ENCODE measurements at places on chromosomes 3 and 15.

DNA sequence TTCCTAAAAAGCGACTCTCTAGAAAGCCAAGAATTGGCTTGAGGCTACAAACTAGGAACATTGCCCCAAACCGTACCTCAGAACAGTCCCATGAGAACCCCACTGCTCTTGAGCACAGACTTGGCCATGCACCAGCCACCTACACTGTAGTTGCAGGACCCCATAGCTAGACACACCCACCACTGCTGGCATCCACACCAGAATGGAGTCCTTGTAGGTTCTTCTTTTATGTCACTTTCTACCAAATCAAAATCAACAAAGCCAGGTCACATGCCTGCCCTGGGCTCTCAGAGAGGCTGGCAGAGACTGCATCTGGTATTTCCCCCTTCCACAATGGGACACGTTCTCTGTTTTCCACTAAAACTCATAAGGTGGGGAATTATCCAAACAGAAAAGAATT, 290.5 kb downstream of the SHOX2 start:
- DNase-seq: no peak

- DNase-seq: no peak
These were observed 1.0 kb downstream of the CPNE9 start for GRCh38 chr3:9704347-9705322.

DNA sequence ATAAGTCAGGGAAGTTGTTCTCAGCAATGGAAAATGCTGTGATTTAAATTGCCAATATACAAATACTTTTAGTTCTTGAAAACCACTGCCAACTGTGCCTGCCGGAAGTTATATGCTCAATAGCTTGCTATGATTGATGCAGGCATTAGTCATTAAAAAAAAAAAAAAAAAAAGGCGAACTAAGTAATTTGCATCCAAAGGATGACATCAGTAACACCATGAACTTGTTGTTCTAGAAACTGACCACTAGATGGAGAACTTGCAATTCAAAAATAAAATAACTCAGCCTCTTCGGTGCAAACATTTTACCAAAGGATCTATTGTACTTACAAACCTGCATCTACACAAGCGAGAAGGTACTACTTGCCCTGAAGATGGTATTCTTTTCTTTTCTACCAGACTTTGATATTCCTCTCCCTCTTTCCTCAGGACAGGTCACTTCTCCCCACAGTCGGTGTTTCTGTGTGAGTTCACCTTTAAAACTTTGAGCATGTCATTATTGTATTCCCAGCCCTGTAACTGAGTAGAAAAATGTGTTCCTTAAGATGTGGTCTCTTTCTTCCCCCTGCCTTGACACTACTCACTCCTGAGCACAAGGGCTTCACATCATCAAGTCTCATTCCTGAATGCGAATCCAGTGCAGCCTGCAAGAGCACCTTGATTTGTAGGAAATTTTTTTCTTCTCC, 115.0 kb upstream of the VEPH1 start:
- no peak for DNase-seq

GRCh38 chr3:159761369-159761768, 227.3 kb upstream of the IL12A start:
- no peak for DNase-seq

DNA sequence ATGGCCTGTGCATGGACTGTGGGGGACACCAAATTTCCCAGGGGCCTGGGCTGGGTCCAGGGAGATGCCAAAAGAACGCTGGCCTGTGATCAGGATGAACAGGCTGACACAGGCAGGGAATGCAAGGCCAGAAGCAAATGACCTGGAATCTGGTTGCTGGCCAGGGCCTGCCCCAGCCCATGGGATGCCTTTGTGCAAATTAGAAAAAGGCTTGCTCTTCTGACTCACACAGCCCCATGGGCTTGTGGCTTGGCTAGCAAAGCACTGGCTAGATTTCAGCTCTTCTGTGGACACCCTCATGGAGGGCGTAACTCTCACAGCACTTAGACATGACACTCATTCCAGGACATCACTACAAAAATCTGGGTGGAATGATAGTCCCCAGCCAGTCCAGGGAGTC, 356.0 kb downstream of the SHQ1 start:
- no peak for DNase-seq

GRCh38 chr3:64463981-64464380, 223.8 kb downstream of the ADAMTS9 start:
- DNase-seq: no peak

- DNase-seq: no peak
These were observed 4.5 kb upstream of the CAPN3 start for GRCh38 chr15:42354824-42355223.

- DNase-seq: no peak
These were observed 572.3 kb downstream of the PYDC2 start for GRCh38 chr3:192033246-192033645.

- DNase-seq: no peak
These were observed 61.4 kb downstream of the MFSD1 start for GRCh38 chr3:158863247-158863646.

GRCh38 chr3:118986734-118987133, 47.9 kb downstream of the IGSF11 start:
- DNase-seq: no peak

DNA sequence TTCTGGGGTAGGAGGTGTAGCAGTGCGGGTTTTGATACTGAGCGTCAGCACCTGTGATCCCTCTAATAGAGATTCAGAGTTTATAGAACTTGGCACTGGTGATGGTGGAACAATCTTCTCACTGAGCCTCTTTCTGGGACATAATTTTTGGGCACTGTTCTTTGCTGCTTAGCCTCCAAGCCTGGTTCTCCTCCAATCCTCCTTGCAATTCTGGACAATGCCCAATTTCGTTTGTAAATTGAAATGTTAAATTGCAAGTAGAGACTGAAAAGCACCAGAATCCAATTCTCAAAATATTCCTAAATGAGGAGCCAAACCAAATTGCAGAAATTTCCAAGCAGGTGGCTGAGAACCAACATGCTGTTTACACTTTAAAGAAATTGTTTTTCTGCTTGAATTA, 149.8 kb upstream of the ABI3BP start:
- DNase-seq: no peak

DNA sequence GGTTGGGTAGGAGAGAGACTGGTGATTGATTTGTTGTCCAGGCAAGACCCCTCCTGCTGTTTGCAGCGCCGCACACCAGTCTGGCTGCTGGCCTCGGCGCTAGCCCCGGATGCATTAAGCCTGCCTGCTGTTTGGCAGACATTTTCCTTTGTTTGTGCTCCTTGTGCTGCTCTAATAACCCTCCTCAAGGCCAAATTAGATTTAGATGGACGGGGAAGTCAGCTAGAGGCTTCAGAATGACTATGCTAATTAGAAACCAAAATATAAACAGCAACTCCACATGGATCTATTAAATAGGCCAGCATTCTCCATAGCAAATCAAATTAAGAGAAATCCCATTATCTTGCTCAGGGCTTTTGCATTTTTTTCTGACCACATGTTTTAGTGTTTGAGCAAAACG, 445.2 kb downstream of the SQOR start:
- DNase-seq: no peak

- DNase-seq: no peak
These were observed 355.3 kb upstream of the DCBLD2 start for GRCh38 chr3:99256788-99257187.

GRCh38 chr15:96340598-96341512, 10.4 kb downstream of the NR2F2 start:
- no peak for DNase-seq

- no peak for DNase-seq
These were observed 208.1 kb downstream of the MINAR1 start for GRCh38 chr15:79640206-79640605.

DNA sequence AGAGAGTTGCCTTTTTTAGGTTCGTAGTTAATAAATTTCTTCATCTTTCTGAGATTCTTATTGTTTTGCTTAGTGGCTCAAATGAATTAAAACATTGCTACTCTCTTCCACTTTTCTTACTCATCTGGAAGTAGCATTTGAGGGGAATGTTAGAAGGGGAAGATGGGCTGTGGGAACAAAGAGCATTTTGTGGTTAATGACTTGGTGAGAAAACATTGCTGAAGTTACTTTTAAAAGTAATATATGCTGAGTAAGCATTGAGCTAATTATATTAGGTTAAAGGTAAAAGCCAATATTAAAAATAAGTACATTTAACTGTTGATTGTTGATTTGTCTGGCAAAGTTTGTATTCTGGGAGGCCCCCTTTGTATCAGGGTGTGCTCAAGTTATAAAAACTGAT, 5.7 kb downstream of the MORF4L1 start:
- no peak for DNase-seq

GRCh38 chr3:170980399-170980798, 46.1 kb downstream of the SLC2A2 start:
- DNase-seq: no peak

- no peak for DNase-seq
These were observed 10.9 kb upstream of the CRYBG3 start for GRCh38 chr3:97810779-97811390.

DNA sequence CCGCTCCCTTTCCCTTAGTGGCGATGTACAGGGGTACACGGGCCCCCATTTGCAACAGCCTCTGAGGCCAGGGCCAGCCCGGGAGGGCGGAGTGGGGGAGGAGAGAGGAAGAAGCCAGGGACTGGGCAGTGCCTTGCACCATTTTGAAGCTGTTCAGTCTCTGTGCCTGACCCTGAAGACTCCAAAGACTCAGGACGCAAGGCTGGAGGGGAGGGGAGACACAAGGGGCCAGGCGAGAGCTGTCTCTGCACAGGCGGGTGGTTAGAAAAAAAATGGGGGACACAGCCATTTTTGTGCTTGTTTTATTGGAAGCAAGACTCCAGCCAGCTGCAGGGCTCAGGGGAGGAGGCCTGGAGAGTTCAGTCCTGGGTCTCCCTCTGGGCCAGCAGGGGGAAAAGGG, 1.6 kb downstream of the RPP25 start:
- no peak for DNase-seq

DNA sequence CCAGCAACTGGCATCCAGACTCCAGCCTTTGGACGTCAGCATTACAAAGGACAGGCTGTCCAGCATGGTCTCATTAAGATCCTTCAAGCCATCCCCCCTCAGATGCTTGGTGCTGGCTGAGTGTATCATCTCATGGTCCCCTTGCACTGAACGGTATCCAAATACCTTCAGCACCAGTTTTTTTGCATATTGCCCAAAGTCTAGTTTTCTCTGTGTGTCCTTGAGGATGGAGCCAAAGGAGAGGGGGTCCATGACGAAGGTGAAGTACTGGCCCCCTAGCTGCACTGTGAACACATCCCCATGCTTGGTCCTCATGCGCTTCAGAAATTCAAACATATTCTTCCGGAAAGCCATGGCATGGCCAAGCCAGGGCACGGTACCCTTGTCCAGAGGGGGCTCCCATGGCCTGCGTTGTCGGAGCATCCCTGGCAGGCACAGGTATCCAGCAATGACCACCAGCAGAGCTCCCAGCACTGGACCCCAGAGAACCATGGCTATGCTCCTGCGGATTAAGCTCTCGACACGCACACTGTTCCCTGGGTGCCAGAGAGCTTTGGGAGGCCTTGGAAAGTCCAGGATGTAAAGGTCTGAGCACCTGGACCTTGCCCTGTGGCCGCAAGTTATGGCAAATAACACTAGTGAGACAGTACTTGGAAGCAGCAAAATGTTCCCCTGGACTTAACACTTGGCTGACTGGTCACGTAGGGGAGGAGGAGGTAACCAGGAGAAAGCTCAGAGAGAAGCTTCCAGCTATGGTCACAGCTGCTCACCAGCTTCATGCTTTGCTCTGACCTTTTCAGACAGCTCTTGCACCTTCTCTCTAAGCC, at the start of gene CYP8B1:
Gene CYP8B1, minus strand, starts transcription at position 555 of the 827 bp plus-strand sequence. Its CDS starts 63 bp downstream, at position 492.
- no peak for DNase-seq

DNA sequence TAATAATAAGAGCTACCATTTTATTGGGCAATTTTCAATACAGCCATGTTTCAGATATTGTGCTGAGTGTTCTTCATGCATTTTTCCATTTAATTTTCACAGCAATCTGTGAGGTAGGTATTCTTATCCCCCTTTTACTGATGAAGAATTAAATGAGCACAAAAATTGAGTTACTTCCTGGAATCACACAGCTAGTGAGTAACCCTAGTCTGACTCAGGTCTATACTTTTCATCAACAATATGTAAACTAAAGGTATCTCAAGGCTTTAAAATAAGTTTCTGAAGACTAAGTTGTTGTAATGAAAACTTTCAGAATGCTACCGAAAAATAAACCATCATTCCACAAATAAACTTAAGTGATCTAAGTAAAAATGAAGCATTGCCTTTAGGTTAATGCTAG, 22.3 kb downstream of the HACD2 start:
- no peak for DNase-seq

DNA sequence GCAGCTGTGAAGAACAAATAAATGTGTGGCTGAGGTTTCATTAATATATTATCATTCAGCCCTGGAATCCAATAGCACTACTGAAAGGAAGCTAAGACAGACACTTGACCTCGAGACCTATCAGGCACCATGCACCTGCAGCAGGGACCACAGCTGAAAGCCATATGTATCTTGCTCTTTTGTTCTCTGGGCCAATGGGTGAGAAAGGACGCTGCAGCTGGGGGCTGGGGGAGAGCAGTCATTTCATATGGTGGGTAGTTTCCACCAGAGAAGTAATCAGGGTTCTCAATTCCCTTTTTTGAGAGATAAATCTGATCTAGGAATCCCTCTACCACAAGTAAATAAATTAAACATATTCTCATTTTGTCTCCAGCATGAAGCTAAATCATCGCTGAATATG, 225.6 kb upstream of the STRIT1 start:
- DNase-seq: no peak

DNA sequence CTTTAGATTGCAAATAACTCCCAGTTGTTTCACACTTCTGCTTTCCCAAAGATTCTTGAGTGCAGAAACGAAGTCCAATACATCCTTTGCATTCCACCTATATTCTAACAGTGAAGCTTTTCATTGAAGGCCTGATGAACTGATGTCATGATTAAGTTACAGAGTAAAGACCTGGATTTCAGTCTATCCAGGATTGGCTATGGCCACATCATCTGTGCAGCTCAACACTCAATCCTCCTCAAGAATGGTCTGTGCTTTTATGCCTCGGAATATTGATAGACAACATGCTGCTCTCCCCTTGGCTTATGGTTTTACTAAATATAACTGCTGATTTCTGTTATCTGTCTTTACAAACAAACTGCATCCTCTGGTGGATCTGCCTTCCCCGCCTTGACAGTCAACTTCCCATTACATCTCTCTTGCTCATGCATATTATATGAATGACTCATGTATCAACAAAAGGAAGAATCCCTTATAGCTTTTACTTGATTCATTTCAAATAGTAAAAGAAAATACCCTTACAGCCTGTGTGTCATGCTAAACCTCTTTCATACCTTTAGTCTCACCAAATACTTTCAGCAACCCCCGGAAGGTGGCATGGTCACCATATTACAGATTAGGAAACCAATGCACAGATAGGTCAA, 59.5 kb downstream of the SCN11A start:
- no peak for DNase-seq

- DNase-seq: no peak
These were observed 5.1 kb upstream of the BFSP2 start for GRCh38 chr3:133394561-133395311.

- DNase-seq: no peak
These were observed 41.8 kb downstream of the GOLGB1 start for GRCh38 chr3:121707531-121708273.

- DNase-seq: peak; percentile 63
These were observed 27.6 kb upstream of the CXCR6 start for GRCh38 chr3:45915518-45916231.

Measured in CD4-positive, alpha-beta T cell (primary cell).